ENCODE measurements at places on chromosomes 2 and 18.
A peak's percentile ranks its signal among the peaks of the same experiment; 100 is the strongest.

GRCh38 chr2:64251497-64252250 lies 107.5 kb upstream of the PELI1 start:
- DNase-seq = no peak

- no peak for DNase-seq
These were observed 87.3 kb downstream of the ANTXR1 start for GRCh38 chr2:69100220-69100723.

DNA sequence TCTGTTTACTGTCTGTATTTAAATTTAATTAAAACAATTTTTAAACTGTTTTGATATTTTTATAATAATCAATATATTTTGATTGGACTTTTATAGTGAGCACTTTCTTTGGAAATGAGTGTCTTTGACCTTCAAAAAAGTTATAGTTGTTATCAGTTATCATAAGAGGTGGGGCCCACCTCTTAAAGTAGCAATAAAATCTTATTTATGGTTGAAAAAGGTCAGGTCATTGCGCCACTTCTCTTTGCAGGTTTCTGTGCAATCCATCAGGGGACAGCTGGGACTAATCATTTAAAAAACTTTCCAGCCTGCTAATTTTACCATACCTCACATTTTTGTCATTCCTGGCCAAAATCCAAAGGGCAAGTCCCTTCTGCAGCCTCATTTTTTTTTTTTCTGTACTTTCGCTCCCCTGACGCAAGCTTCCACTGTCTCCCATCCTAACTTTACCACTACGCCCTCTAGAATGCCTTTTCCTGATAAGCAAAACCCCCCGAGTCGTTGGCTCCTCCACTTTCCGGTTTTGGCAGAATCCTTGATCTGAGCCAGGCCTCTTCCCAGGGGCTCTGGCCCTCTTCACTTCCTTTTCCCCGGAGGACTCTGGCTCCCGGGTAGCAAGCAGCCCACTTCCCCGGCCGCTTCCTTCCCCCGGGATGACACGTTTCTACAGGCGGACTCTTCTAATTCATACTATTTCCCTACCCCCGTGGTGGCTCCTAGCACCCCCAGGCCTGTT lies 1.1 kb upstream of the SEH1L start:
- no peak for DNase-seq

DNA sequence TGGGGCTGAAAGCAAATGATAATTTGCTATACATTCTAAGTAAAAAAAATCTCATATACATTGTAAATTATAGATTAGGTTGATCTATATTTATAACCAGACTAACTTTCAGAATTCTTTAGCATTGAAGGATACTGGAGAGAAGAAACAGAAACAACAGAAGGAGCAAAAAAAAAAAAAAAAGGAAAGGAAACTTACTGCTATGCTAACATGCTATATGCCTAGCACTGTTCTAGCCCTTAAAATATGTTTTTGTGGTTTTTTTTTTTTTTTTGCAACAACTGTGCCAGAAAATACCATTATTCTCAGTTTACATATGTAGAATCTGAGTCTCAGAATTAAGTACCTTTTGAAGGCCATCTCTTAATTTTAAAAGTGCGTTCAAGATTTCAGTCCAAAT lies 204.9 kb upstream of the MC4R start:
- DNase-seq = no peak

GRCh38 chr2:234851451-234851850 lies 100.4 kb upstream of the SH3BP4 start:
- DNase-seq = no peak

DNA sequence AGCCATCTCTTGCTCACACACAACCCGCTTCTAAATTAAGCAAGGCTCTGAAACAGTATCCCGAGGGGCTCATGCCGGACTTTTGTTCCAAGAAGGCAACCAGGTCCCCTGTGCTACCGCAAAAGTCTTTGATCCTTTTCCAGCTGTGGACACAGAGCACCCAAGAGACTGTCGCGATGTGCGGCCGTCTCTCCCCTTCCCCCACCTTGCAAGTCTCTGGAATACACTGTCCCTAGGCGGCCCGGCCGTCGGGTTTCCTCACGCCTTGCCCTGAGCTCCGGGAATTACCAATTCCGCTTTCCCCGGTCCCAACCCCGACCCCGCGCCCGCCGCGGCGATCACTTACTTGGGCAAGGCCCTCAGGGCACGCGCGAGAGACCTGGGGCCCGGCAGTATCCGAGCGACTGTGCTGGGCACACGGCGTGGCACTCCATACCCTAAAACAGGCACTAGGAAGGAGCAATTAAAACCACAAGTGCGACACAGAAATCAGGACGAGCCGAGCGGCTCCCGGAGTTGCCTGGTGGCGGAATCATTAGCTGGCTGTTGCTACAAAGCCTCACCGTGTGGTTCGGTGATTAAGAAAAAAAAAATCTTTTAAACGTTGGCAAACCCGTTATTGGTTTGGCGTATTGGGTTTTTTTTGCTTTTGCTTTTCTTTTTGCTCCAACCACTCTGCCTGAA lies 2.2 kb upstream of the DLX1 start:
- DNase-seq = peak; percentile 14

DNA sequence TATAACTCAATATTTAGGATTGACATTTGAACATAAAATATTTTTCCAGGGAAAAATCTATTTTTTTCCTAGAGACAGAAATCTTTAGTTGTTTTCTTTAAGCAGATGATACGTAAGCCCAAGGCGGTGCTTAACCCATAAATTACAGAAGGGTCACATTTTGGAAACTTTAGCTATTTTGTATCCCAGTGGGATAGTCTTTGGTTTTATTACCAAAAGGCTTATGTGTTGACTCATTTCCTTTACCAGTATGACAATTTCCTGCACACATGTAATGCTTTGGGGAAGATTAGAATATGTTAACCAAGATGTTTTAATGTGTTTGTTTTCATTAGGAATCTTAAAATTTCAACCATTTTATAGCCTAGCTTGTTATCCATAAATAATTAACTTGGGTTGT lies 24.8 kb downstream of the DYNC1I2 start:
- no peak for DNase-seq

DNA sequence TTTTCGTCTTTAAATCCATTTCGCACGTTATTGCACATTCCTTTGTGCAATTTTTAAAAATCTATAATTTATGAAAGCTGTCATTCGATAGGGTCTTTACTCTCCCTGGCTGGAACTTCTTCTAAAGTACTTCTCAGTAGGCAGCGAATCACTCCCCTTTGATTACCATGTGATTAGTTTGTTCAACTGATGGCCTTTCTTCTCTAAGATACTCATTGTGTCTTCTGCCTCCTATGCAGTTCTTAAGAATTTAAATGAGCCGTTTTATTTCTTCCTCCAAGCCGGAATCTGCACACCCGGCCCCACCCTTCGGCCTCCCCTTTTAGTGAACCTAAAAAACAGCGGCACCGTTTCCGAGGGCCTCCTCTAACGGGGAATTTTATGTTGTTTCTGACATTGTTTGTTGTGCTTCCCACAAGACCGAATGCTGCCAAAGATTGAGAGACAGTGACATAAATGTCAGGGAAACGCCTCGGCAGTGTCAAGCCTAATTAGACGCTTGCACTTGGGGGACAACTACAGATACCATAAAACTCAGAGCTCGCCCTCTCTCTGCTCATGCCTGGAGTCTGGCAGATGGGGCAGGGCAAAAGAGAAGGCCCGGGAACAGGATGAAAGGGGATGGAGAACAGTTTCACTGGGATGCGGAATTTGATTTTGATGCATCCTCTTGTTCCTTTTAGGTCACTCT lies 255.3 kb downstream of the BCL11A start:
- DNase-seq = no peak

DNA sequence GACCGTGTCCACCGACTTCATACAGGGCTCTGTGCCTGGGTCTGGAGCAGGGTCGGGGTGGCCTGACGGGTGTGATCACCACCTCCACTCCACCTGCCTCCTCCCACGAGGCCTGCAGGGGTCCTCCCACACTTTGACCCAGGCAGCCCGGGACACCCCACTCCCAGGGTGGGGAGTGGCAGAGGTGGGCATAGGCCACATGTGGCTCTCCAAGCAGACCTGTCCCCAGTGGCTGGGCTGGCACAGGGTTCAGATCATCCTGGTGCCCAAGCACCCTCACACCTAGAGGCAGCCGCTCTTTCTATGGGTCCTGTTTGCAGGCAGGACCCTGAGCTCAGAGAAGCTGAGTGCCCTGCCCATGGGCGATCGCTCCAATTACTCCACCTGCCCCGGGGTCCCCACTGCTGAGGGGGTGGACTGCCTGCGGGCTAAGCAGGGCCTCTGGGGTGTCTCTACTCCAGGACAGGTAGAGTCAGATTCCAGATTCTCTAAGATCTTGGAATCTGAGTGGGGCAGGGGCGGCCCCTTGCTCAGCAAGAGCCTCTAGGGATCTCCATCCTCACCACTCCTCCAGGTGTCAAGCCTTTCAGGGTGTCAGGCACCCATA lies 1.4 kb downstream of the NEURL3 start:
- DNase-seq = no peak

GRCh38 chr2:150449856-150450255 lies 37.6 kb downstream of the RND3 start:
- no peak for DNase-seq

DNA sequence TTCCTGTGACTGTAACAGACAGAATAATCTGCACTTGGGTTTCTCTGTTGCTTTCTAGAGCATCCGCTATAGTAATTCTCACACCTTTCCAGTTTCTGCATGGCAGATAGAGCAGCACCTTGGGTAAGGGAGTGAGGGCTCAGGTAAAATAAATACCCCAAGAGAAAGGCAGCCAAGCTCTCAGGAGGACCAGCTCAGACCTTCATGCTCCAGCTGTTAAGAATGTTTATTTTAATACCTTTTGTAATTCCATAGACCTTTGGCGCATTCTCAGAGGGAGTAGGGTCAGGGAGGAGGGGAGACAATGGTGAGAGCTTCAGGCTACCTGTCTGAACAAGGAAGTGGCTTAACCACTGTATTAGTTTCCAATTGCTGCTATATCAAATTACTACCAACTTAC lies 16.2 kb upstream of the TMEM178A start:
- no peak for DNase-seq

- DNase-seq = no peak
These were observed 508 bp upstream of the TUBA4B start for GRCh38 chr2:219252570-219252899.

GRCh38 chr18:76963936-76964335 lies 141.6 kb downstream of the ZNF236 start:
- no peak for DNase-seq

Data from 8988T (cell line).